Progenitor cell of endocrine pancreas (in vitro differentiated cells): ENCODE measurements at places on chromosomes 11 and 22. TPM values are rescaled to one million over a fixed set of nuclear protein-coding genes. Genes with fewer than 3 reads are reported as not detected.

Gene SYT8
- total RNA-seq: 0.69 and 1.5 TPM in 2 replicates

- DNase-seq: no peak
Observed at GRCh38 chr11:70036971-70037882, 40.9 kb upstream of the ANO1 start.

DNA sequence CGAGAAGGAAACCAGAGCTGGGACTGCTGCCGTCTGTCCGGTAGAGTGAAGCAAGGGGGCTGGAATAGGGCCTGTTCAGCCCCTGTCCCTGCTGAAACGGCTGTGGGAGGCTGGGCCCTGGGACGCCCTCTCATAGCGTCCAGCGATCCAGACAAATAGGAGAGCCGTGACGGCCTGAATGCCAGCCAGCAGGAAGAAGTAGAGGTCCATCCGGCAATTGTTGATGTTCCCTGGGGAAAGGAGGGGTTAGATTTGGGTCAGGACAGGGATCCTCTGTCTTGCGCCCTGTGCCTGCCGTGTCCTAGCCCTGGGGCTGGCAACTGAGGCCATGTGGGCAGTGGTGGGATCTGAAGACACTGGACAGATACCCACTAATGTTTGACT is 12.9 kb downstream of the TMEM132A start:
- no peak for DNase-seq

DNA sequence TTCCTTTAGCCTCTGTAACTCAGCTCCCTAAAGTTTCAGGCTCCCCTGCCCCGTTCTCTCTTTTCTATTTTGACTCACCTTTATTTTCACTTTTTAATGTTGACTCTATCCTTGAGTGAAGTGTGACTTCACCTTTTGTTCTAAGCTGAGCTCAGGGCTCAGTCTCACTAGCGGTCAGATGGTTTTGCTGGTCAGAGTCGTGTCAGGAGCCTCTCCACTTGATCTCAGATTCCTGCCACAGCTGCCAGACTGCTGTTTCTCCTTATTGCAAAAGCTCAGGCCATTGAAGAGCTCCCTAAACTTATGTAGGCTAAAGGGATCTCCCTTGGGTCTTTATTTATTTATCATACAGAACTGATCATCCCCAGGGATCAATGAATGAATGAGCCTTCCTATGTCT is 13.7 kb upstream of the POU2AF2 start:
- no peak for DNase-seq

GRCh38 chr11:101434026-101434643 is 149.7 kb downstream of the TRPC6 start:
- DNase-seq: no peak

- DNase-seq: no peak
Observed at GRCh38 chr11:88355887-88356286, 18.4 kb upstream of the CTSC start.

Gene USP2
- 5.1 and 6.3 TPM in 2 replicates for total RNA-seq

Gene PHF21A
- 65.5 and 70.1 TPM in 2 replicates for total RNA-seq

Gene YAP1
- 199 and 204 TPM in 2 replicates for total RNA-seq

Gene BBOX1
- not detected in 2 replicates for total RNA-seq

Gene PAMR1
- total RNA-seq: 0.38 and 0.64 TPM in 2 replicates

Gene CRYAB
- total RNA-seq: 1.2 TPM in 1 of 2 replicates, not detected in the other

DNA sequence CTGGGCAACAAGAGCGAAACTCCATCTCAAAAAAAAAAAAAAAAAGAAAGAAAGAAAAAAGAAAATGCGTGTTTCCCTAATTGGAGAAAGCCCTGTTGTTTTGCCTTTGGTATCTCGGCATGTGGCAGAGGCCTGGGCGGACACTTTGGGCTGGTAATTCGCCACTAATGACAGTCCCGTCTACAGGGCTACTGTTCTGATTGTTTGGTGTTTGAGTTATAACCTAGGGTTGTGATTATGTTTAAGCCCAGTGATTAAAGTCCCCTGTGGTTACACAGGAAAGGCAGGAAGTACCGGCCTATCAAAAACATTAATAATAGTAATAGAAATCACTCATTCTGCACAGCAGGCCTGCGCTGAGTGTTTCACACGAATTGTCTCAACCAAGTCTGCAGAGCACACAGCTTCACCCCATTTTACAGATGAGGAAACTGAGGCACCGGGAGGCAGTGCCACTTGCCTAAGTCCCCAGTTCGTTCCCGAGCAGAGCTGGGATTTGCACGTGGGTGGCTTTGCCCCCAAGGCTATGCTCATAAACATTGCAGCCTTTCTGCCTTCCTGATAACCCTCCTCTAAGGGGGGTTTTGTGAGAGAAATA is 39.1 kb upstream of the GRAMD4 start:
- DNase-seq: no peak

GRCh38 chr11:112871909-112872500 is 89.2 kb upstream of the NCAM1 start:
- DNase-seq: no peak

GRCh38 chr11:75527938-75528735 is 2.4 kb upstream of the GDPD5 start:
- DNase-seq: no peak

Gene C1QTNF4
- 2.5 and 4.0 TPM in 2 replicates for total RNA-seq

Gene SLC2A11
- total RNA-seq: 39.7 and 40.1 TPM in 2 replicates

- DNase-seq: no peak
Observed at GRCh38 chr11:112724496-112724790, 236.8 kb upstream of the NCAM1 start.
